ENCODE measurements at places on chromosomes 6 and 20.
A peak's percentile ranks its signal among the peaks of the same experiment; 100 is the strongest.

DNA sequence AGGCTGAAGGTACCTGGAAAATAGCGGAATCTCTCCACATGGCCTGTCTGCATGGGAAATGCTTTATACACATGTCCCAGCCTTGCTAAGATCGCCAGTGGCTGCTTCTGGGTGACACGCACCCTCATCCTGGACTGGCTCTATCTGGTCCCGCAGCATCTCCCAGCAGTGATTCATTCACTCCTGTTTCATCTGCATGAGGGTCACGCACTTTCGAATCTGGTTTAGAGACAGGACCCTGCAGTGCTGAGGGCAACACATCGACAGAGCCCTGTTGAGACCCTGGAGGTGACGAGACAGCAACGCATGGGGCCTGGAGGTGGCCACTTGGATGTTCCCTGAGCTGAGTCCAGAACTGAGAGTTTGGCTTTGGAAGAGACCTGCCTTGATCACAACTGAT is 136.5 kb downstream of the SMOC2 start:
- no peak for DNase-seq

- DNase-seq, result no peak
These were observed 61.2 kb downstream of the ZFP64 start for GRCh38 chr20:52130406-52130805.

- no peak for DNase-seq
These were observed 290.4 kb upstream of the HSF2 start for GRCh38 chr6:122109075-122109474.

DNA sequence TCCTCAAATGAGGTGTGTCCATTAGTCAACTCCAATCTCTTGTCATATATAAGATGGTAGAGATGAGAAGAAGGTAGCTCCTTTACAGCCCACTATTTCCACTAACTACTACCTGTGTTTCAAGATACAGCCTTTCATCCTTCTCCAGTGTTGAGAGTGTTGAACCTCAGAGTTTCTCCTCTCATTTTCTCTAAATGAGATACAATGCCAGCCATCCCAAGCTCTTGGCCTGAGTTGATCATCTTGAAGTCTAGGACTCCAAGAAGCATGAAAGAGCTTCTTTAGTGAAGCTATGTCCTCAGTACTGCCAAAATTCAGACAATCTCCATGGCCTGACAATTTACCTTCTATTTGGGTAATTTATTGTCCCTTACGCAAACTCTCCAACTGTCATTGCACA is 548 bp upstream of the HLA-DRA start:
- no peak for DNase-seq

- DNase-seq, result no peak
These were observed 52.9 kb downstream of the FBXL4 start for GRCh38 chr6:98894810-98895209.

DNA sequence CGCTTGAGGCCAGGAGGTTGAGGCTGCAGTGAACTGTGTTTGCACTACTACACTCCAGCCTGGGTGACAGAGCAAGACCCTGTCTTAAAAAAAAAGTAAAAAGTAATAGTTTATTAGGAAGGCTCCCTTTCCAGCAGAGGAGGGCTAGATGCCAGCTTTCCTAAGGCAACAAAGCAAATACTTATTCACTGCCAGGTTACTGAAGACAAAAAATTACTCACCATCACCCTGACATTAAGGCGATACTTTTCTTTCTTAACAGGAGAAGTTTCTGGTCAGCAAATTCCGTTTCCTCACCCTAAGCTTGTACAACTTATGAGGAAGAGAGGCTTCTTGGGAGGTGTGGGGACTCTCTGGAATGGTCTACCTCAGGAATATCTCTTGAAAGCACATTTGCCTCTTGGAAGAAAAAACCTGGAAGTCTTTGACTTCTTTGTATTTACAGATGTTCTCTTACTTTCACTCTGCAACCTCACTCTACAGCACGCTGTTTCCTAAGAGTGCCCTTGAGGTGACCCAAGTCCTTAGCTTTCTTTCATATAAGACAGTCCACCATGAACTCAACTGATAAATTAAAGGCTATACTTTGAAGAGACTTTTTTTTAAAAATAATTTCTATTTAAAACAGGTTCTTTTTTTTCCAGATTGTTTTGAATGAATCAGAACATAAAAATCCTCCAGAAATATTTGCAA is 52.9 kb upstream of the TRAF3IP2 start:
- DNase-seq, result no peak

DNA sequence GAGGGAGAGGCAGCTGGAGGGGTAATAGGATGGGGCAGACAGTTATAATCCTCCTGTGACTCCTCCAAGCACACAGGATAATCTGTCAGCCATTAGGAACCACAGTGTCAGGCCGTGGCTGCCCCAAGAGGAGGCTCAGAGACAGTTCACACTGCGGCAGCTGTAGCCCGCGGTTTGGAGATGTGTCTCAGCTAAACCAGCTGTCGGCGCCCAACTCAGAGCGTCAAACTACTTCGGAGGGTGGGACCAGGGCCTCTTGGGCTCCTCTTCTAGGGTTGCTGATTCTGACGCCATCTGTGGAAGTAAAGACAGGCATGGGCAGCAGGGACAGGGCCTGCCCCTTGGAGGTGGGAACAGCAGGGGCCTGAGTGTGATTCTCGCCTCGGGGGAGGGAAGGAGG is 309.8 kb downstream of the CDC5L start:
- no peak for DNase-seq

DNA sequence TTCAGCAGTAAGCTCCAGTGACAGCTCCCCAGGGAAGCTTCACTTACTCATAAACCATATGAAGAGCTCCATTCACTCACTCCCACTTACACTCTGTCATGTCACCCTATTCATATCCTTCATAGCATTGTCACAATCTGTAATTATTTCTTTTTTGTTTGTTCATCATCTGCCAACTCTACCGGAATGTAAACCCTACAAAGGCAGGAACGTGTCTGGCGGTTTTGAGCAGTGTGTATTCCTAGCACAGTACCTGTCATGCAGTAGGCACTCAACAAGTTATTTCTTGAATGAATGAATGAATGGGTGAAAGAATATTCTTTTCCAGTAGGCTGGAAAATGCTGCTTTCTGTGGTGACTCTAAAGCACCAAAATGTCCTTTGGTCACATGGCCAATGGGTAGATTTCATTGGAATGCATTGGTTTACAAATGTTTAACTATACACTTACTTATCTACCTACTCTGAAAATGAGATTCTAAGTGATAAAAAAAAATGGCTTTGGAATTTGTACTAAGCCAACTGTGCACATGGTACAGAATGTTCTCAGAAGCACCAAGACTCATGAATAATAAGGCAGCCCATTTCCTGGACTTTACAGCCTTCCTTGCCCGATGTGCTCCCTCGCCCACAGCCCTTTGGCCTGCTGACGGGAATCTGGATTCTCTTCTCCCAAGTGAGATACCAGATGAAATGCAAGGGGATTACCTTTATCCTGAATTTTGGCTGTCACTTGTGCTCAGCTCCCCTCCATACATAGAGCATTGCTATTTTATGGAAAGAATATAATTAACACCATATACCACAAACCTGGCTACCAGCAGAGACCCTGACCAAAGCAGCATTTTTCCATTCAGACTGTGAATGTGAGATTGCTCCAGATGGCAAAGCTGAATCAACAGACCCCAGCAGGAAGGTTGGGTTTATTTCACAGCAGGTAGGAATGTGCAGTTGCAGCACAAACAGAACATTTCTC is 273.3 kb downstream of the ALDH8A1 start:
- peak; percentile 83 for DNase-seq

DNA sequence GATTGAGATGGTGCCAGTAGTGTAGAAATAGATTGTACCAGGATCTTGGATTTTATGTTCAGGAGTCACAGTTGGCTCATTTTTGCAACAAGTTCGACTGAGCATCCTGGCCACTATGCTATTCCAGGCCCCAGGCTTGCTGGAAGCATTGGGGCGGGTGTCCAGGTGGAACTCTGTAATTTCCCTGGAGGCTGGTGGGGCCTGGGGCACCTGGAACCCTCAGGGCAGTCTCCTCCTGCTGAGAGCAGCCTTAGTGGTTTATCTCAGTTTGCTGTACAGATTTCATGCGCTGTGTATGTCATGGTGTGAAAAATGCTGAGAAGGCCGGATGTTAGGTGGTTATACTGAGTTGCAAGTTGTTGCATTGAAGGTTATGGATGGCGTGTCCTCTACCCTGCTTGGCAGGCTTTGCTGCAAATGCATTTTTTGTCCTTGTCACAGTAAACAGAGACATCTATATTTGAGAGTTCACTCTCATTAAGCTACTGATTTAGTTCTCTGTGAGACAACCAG is 135.1 kb upstream of the MYLIP start:
- DNase-seq, result no peak

GRCh38 chr20:51067792-51068191 is 44.9 kb upstream of the KCNG1 start:
- no peak for DNase-seq

- DNase-seq, result no peak
These were observed 9.2 kb downstream of the SCP2D1 start for GRCh38 chr20:18822832-18823231.

DNA sequence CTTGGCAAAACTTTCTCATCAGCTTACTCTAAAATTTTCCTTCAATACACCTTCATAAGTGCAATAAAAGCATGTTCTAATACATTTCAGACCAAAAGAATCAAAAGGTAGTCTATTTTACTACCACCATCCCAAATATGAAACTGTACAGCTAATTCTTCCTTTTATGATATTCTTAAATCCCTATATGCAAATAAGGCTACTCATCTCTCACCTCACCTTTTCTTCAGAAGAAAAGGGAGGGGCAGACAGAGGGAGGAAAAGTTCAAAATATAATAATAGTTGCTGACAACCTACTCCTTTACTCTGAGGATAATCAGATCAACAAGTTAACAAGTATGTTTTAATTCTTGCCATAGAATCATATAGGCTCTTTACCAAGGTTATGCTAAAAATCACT is 7.4 kb downstream of the C6orf120 start:
- DNase-seq, result no peak

- DNase-seq, result no peak
These were observed 114.3 kb downstream of the COL19A1 start for GRCh38 chr6:69980624-69981023.

DNA sequence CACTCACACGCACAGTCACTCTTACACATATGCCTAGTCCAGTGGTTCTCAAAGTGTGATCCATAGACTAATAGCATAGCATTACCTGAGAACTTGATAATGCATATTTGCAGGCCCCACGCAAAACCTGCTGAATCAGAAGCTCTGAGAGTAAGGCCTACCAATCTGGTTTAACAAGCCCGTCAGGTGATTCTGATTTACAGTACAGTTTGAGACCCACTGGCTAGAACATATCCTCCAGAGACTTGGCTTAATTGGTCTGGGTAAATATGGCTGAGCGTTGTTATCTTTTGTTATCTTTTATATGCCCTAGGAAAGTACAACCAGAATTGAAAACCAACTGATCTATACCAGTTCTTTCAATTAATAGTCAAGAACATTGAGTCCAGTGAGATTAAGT is 9.6 kb downstream of the TSPYL4 start:
- DNase-seq, result no peak

GRCh38 chr6:74409447-74409846 is 713.4 kb downstream of the CD109 start:
- DNase-seq, result peak; percentile 4
